Hematopoietic multipotent progenitor cell treated with erythropoietin and hydrocortisone succinate and interleukin-3 and kit ligand, for 15 days (in vitro differentiated cells): ENCODE measurements at places on chromosomes 7 and 10.

DNA sequence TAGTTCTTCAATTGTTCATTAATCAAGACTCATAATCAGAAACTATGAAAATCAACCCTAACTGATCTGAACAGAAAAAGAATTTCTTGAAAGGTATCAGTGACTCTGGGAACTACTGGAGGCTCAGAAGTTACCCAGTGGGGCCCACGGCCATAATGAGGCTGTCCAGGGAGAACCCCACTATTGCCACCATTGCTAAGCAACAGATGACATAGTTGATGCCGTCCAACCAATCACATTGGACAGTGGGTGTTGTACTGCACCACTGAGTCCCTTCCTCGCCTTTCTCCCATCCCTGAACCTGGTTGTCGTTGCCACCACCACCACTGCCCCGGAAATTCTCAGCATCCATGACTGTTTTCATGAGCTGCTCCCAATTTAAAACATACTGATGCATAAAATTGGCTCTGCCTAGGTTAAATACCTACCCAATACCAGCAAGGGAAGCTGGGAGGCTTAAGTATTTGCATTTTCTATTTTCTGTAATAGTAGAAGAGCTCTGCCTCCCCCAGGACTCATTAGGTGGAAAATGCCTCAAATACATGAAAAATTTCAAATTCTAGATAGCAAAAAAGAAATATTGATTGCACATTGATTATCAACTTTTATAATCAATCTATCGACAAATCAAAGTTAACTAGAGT, 26.7 kb upstream of the USP6NL start:
- no peak for DNase-seq

GRCh38 chr7:66631471-66631870, 2.8 kb downstream of the KCTD7 start:
- no peak for DNase-seq

DNA sequence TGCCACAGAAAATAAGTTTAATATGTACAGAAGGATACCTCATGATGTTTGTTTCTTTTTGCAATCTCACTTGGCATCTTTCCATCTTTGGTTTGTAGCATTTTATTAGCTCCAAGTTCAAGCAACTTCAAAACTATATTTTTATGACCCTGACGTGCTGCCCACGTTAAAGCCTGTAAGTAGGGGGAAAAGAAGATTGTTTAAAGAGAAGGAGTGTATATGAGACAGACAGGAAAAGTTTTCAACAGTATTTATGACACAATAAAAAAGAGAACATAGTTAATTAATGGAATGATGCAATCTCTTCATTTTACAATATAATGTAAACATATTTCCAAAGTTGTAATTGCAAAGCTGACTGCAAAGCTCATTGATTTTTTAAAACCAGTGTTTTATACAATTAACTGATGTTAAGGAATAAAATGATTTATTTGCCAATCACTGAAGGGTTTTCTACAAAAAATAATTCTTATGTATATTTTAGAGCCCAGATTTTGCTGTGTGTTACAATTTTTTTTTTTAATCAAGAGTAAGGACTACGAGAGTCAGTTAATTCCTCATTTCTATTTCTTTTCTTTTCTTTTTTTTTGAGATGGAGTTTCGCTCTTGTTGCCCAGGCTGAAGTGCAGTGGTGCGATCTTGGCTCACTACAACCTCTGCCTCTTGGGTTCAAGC, 42.5 kb downstream of the ASZ1 start:
- no peak for DNase-seq

GRCh38 chr10:1596482-1597099, 140.7 kb downstream of the ADARB2 start:
- DNase-seq: no peak

- DNase-seq: no peak
Observed at GRCh38 chr7:70738151-70738885, 393.6 kb upstream of the GALNT17 start.

DNA sequence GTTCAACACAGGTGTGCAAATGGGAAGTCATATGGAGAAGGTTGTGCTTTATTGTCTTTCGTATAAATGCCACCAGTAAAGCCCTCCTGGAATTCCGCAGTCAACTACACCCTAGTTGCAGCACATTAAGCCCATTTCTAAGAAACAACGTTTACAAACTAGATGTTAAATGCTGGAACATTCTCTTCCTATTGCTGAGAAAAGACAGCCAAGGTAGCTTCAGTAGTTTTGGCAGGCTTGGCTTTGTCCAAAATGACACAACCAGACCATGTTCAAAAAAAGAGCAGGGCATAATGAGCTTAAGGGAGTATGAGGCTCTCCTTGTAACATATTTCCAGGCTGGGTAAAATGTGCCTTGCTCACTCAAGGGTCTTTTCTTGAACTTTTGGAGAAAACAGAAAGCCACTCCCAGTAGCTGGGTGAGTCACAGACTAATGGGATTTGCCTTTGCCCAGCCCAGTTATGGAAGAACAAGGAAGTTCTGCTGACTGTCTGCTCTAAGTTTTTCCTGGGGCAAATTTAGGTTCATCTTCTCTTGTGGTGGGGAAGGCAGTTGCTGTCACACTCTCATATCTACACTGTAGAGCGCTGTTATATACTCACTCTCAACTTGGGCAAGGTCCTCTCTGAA, 238.7 kb downstream of the PLXNA4 start:
- no peak for DNase-seq

DNA sequence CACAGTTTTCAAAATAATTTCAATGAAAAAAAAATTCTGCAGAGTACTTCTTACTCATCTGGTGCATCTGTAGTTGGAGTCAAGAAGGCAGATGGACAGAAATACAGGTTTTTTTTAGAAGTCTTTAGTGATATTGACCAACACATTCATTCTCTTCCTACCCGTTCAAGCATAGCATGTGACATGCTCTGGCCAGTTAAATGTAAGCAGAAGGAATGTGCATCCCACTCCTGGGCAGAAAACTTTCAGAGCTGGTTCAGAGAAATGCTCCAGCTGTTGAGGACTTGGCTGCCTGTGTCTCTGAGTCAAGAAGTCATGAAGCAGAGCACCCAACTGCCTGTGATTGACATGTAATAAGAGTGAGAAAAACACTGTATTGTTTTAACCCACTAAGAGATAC, 665.3 kb upstream of the IGFBP3 start:
- DNase-seq: no peak

DNA sequence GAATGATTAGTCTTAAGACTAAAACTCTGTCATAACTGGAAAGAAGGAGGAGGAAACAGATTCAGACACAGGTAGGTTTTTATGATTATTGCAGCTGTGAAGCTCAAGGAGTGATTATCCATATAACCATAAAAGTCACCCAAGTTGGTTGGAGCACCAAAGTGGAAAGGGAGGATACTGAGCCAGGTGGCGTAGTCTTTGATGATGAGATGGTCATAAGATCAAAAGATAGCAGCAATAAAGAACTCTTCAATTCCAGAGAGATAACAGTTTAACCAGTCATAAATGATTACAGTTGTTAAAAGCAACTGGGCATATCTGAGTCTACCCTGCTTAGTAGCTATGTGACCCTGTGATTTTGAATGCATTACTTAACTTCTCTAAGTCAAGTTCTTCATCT, 8.4 kb downstream of the ABCB1 start:
- DNase-seq: no peak

GRCh38 chr7:100585511-100586265, at the start of gene LRCH4:
Gene LRCH4, minus strand, starts transcription at chr7:100586129. Its CDS starts 29 bp downstream, at chr7:100586100.
- peak; percentile 64 for DNase-seq

- peak; percentile 33 for DNase-seq
Observed at GRCh38 chr10:22573820-22574569, 140.4 kb downstream of the PIP4K2A start.

DNA sequence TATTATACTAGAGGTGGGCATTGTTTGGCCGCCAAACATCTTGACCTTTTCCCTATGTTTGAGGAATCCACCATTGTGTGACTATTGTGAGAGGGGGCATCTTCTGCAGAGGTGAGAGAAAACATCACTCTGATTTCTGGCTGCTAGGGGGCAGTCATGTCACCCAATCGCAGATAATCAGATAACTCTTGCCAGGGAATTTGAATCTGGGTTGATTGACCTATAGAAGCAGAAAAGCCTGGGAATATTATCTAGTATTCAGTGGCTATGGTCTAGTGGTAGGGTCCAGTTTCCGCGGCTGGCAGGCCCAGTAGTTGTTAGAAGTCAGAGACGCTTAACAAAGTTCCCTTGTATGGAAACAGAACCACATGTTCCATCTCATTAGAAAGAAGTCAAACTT, 808.5 kb downstream of the PHTF2 start:
- no peak for DNase-seq

- DNase-seq: no peak
Observed at GRCh38 chr10:29555091-29555745, 79.6 kb downstream of the SVIL start.

DNA sequence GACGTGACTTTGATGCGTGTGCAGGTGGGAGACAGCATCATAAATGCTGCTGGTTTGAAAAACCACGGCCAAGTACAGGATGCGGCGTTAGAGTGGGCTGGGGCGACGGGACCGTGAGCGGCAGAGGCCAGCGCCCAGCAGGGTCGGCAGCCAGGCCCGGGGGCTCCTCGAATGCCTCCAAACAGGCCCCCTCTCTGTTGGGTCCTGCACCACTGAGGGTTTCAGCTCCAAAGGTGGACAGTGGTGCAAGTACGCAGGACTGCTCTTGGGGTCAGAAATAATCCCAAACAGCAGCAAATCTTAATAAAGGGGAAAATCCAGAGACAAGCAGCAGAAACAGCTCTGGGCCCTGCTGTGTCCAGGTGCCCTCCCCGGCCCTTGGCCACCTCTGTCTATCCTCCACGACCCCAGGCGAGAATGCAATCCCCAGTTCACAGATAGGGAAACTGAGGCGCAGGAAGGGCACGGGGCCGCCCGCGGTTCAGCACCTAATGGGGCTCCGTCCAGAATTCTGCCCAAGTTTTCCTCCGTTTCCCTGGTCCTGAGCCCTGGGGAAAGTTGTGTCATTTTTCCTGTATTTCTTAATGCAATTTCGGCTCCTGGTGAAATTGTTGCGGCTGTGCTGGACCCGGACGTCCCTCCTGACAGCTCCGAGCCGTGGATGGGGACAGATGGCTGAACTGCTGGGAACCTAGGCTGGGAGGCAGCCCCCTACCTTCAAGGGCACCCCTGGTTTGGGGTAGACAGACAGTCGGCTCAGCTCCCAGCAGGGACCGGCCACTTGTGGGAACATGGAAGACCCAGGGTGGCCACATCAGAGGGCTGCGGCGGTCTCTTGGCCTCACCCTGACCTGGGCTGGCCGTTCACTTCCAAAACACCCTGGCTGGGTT, 97.4 kb downstream of the FOXL3 start:
- no peak for DNase-seq

DNA sequence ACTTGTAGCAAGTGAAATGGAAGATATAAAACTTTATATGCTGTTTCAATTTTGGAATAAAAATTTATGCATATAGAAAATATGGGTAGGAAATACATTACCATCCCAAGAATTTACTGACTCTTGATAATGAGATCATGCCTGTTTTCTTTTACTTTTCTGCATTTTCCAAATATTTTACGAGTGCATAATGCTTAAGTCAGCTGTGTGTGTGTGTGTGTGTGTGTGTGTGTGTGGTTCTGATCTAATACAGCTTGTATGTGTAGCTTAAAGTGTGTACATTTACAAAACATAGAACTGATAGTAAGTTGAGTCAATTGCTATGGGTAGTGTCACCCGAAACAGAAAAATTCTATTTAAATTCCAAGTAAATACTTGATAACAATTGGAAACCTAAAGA, 315.9 kb upstream of the LRRN3 start:
- no peak for DNase-seq

GRCh38 chr7:13032576-13032975, 345.1 kb downstream of the ARL4A start:
- DNase-seq: no peak

DNA sequence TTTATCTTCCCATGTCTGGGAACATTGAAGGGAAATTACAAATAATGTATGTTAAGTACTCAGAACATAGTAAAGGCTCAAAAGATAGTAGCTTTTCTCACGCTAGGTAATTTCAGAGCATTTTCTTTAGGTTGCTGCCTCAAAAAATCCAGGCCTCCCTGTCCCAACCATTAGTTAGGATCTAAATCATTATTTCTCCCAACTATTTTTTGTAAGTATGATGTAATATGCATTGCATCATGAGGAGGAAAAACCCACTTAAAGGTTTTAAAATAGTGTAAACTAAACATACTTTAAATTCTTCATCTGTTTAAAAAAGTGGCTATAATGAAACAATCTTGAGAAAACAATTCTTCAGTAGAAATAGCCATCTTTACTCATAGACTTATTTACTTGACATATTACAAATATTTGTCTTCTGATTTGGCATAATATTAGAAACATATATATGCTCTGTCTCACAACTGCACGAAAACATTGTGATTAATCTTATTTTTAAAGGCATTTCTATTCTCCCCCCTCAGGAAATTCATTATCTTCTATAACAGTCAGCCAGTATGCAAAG, 329.3 kb downstream of the ELMO1 start:
- no peak for DNase-seq

DNA sequence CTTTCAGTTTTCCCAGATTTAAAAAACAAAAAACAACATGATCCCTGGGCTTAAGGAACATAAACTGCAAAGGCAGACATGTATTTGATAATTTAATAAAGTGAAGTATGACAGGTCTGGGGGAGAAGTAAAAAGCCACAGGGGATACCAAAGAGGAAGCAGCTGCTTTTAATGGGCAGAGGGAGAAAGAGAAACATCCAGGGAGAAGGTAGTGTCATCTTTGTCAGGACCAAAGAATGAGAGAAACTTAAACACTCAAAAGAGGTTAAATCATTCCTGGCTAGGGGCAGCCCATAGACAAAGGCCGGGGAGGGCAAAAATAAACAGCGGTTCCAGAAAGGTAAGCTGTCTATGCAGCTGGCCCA, 94.5 kb downstream of the GRB10 start:
- DNase-seq: no peak

DNA sequence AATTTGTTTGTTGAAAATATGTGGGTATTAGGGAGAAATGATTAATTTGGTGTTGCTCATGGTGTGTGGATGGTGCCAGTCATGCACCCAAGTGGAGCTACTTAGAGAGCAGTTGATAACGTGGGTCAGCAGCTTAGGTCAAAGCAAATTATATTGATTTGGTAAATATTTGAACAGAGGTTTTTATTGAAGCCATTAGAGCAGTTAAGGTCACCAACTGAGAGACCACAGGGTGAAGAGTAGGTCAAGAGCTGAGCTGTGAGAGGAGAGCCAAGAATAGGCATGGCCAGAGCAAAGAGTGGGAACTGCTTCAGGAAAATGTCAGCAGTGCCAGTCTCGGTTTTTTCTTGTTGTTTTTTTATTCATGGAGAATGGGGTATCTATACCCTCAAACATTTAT, 97.9 kb downstream of the TMEM168 start:
- DNase-seq: no peak

- no peak for DNase-seq
Observed at GRCh38 chr10:78684947-78685346, 383.8 kb upstream of the ZMIZ1 start.
